ENCODE measurements at places on chromosomes 13 and 19.

GRCh38 chr13:99383511-99383921 is 76.3 kb upstream of the GPR183 start:
- DNase-seq = peak; percentile 70

- no peak for DNase-seq
Measured at GRCh38 chr13:41213316-41213715, 18.9 kb upstream of the KBTBD7 start.

DNA sequence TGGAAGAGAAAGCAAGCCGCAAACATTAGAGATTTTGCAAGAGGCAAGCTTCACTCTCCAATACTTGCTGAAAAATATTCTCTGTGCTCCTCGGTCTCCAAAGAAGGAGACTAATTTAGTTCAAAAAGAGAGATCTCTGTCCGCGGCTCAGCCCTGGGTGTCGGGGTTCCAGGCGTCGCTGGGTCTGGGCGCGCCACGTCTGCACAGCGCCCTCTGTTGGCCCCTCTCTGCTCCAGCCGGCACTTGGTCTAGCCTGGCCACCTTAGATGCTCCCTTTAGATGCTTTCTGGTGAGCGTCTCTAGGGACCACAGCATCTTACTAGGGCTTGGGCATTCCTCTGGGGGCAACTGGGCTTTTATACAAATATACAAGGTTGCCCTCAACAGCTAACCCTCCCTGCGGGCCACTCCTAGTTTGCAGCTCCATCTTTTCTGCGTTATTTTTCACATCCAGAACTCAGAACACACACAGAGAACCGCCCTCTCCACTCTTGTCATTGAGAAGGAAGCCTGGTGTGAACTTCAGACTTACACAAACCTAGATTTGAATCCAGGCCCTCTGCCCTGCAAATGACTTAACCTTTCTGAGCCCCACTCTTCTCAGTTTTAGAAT is 78.3 kb downstream of the CYSLTR2 start:
- DNase-seq = no peak

GRCh38 chr19:40581531-40581930 is 4.9 kb downstream of the SHKBP1 start:
- DNase-seq = no peak

- no peak for DNase-seq
Measured at GRCh38 chr19:57068921-57069697, 50.7 kb upstream of the USP29 start.

DNA sequence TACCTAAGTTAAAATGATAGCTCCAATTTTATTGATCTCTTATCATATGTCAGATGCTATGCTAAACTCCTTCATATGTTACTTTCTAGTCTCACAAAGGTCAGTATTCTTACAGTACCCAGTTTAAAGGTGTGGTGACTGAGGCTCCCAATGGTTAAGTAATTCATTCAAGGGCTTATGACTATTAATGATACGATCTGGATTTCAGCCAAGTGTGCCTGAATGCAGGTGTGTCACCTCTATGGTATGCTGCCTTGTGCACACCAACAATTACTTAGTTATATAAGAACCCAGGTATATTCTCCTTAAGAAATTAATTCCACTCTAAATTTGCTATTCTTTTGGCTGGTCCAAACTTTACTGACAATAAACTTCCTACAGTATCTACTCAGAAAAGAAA is 84.6 kb upstream of the TRPC4 start:
- DNase-seq = no peak

DNA sequence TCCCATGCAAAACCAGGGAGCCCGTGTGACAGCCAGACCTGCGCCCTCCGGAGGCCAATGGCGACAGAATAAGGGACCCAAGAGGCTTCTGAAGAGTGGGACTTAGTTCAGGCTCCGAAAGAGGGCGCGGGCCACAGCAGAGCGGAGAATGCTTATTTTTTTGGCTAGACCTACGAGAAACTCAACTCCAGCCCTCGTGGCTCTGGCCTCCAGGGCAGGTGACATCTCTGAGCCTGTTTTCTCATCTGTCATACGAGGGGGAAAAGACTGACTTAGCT is 23.0 kb downstream of the DPP9 start:
- DNase-seq = no peak

DNA sequence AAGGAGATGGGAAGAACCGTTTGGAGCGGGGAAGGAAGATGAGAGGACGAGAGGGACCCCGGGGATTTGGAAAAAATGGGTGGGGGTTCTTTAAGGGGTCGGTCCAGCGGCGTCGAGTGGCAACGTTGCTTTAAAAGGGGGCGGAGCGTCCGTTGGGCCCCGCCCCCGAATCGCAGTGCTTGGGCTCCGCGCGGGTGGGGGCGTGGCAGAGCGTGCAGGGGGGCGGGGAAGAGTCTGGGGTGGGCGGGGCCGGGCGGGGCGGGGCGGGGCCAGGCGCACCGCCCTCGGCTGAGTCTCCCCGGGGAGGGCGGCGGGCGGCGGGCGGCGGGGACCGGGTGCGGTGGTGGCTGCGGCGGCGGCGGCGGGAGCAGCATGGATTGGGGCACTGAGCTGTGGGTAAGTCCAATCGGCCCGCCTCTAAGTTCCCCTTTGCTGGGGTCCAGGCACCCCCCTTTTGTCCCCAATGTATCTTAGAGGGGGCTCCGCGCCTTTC is at the start of gene TRIP10:
Gene TRIP10 (plus strand): TSS at position 291 of the 493 bp plus-strand sequence. CDS start 82 bp downstream, at position 373.
- no peak for DNase-seq
